ENCODE measurements at places on chromosomes 1 and 21. TPM values are rescaled to one million over a fixed set of nuclear protein-coding genes. Genes with fewer than 3 reads are reported as not detected.
A peak's percentile ranks its signal among the peaks of the same experiment; 100 is the strongest.

DNA sequence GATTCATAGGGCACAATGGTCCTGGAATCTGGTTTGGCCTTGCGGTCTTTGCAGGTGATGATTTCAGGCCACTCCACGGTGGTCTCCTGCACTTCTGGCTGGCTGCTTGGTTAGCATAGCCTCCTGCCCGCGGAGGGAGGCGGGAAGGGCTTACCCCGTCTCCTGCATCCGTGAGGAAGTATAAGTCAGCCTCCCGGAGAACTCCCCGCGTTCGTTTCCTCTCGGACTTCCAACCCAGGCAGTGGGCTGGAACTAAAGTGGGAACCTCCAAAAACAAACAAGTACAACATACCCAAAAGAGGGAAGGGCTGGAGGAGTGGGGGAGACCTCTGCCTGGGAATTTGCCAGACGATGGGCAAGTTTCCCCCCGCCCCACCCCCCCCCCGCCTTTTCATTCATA lies 939 bp upstream of the CCN1 start:
- peaks cover 5% of the 10 kb centered on the region for H3K36me3 ChIP-seq
- no peak for DNase-seq
- H3K4me3 ChIP-seq = no peak overlapping the region

GRCh38 chr1:232575763-232576040 lies 54.2 kb downstream of the SIPA1L2 start:
- peaks cover 15% of the 10 kb centered on the region for H3K4me1 ChIP-seq
- no peaks in the 10 kb centered on the region for H3K36me3 ChIP-seq
- no peak overlapping the region for H3K4me3 ChIP-seq
- no peaks in the 10 kb centered on the region for H3K27me3 ChIP-seq
- H3K27ac ChIP-seq = no peak overlapping the region
- no peak for DNase-seq

- no peaks in the 10 kb centered on the region for H3K27me3 ChIP-seq
- no peak overlapping the region for H3K27ac ChIP-seq
- no peak for DNase-seq
- peaks cover 14% of the 10 kb centered on the region for H3K36me3 ChIP-seq
- H3K4me3 ChIP-seq = no peak overlapping the region
- peaks cover 7% of the 10 kb centered on the region for H3K4me1 ChIP-seq
Measured at GRCh38 chr1:952201-952600, 6.9 kb downstream of the NOC2L start.

- no peaks in the 10 kb centered on the region for H3K27me3 ChIP-seq
- H3K36me3 ChIP-seq = no peaks in the 10 kb centered on the region
- DNase-seq = no peak
- no peaks in the 10 kb centered on the region for H3K4me1 ChIP-seq
Measured at GRCh38 chr1:60540141-60540540, 466.6 kb upstream of the C1orf87 start.

GRCh38 chr21:43634618-43635017 lies 24.7 kb downstream of the HSF2BP start:
- peaks cover 6% of the 10 kb centered on the region for H3K36me3 ChIP-seq
- no peak for DNase-seq
- H3K27ac ChIP-seq = no peak overlapping the region
- H3K4me3 ChIP-seq = no peak overlapping the region

GRCh38 chr1:47729685-47730084 lies 267.5 kb downstream of the TRABD2B start:
- H3K27ac ChIP-seq = no peak overlapping the region
- no peaks in the 10 kb centered on the region for H3K36me3 ChIP-seq
- no peak overlapping the region for H3K4me3 ChIP-seq
- H3K27me3 ChIP-seq = peaks cover 59% of the 10 kb centered on the region
- no peak for DNase-seq

GRCh38 chr1:161307230-161307768 lies 2.5 kb downstream of the MPZ start:
- DNase-seq = no peak
- H3K27ac ChIP-seq = peak overlapping the region; percentile 91
- H3K4me1 ChIP-seq = peaks cover 33% of the 10 kb centered on the region
- H3K27me3 ChIP-seq = no peaks in the 10 kb centered on the region
- no peak overlapping the region for H3K4me3 ChIP-seq

DNA sequence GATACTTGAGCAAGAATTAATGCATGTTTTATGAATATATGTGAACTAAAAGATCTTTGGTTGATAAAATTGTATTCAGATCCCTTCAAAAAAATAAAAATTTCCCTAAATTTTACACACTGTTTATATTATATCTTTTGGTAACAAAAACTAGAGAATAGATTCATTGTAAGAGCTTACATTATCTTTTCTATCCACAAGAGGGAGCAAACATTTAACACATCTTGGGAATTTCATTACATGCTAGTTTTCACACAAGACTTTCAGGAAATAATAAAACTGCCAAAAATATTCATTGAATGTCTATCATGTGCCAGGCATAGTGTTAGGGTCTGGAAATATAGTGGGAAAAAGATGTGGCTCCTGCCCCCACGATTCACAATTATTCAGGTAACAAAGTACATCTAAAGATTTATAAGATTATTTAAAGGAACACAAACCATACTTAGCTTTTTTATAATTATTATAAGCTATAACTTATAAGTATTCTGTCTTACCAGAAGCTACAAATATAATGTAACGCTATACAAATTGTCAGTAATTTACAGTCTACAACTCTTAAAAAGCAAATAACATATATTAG lies 30.6 kb downstream of the FAF1 start:
- H3K4me1 ChIP-seq = peaks cover 29% of the 10 kb centered on the region
- no peak overlapping the region for H3K27ac ChIP-seq
- H3K36me3 ChIP-seq = peaks cover 4% of the 10 kb centered on the region
- no peak overlapping the region for H3K4me3 ChIP-seq
- no peak for DNase-seq
- H3K27me3 ChIP-seq = no peaks in the 10 kb centered on the region

GRCh38 chr1:209673631-209674417 lies 1.4 kb upstream of the G0S2 start:
- DNase-seq = no peak
- H3K27me3 ChIP-seq = peaks cover 7% of the 10 kb centered on the region
- H3K36me3 ChIP-seq = peaks cover 9% of the 10 kb centered on the region
- H3K27ac ChIP-seq = peak overlapping the region; percentile 91
- peaks cover 57% of the 10 kb centered on the region for H3K4me1 ChIP-seq
- H3K4me3 ChIP-seq = peak overlapping the region; percentile 81

GRCh38 chr21:27825035-27825434 lies 858.1 kb upstream of the ADAMTS5 start:
- H3K4me3 ChIP-seq = no peak overlapping the region
- H3K4me1 ChIP-seq = no peaks in the 10 kb centered on the region
- no peaks in the 10 kb centered on the region for H3K27me3 ChIP-seq
- H3K27ac ChIP-seq = no peak overlapping the region
- no peak for DNase-seq

GRCh38 chr1:66535853-66536252 lies 1.9 kb downstream of the SGIP1 start:
- no peak for DNase-seq
- no peak overlapping the region for H3K4me3 ChIP-seq
- peaks cover 9% of the 10 kb centered on the region for H3K4me1 ChIP-seq

- no peaks in the 10 kb centered on the region for H3K4me1 ChIP-seq
- peaks cover 50% of the 10 kb centered on the region for H3K27me3 ChIP-seq
- H3K36me3 ChIP-seq = peaks cover 2% of the 10 kb centered on the region
- no peak overlapping the region for H3K4me3 ChIP-seq
- no peak for DNase-seq
Measured at GRCh38 chr1:239914751-239915231, 176.9 kb upstream of the FMN2 start.

DNA sequence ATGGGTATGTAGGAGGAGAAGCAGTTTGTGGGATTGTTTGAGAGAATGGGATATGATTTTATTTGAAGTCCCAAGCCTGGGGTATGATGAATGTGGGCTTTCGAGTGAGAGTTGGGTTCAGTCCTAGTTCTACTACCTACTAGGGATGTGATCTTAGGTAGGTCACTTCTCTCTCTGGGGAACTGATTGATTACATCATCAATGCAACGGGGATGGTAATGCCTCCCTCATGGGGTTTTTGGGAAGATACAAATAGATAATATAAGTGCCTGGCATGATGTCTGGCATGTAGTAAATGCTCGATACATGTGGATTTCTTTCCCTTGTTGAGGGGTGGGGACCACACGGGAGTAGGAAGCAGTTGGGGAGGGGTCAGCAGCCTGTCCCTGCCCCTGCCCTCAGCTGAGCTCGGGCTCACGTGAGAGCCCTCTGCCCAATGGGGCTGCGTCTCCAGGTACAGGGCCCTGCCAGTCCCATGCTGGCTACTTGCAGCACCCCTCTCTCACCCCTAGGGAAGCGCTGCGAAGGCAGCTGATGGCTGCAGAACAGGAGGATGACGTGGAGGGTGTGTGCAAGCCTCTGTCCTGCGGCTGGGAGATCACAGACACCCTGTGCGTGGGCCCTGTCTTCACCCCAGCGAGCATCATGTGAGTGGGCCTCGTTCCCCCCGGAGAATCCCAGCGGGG lies 38.7 kb downstream of the AZIN2 start:
- DNase-seq = no peak
- peaks cover 4% of the 10 kb centered on the region for H3K36me3 ChIP-seq
- peaks cover 9% of the 10 kb centered on the region for H3K4me1 ChIP-seq
- H3K27ac ChIP-seq = peak overlapping the region; percentile 74

DNA sequence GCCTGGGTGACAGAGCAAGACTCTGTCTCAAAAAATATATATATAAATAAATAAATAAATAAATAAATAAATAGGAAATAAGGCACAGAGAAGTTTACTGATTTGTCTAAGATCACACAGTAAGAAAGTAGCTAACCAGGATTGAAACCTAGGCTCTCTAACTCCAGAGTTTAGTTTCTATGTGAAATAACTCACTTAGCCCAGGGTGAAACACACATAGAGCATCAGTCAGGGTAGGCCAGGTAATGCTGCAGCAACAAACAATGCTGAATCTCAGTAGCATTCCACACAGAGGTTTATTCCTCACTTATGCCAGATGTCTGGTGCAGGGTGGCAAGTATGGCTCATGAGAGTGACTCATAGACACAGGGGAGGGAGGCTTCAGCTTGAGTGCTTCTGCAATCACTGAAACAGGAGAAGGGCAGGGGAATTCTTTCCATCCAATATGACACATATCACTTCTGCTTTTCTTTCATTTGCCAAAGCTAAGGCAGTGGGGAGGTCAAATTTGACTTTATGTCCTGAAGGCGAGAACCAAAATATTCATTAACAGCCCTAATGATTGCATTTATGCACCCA lies 37.1 kb upstream of the KANK4 start:
- H3K27ac ChIP-seq = no peak overlapping the region
- peaks cover 2% of the 10 kb centered on the region for H3K36me3 ChIP-seq
- no peak overlapping the region for H3K4me3 ChIP-seq
- DNase-seq = no peak
- peaks cover 5% of the 10 kb centered on the region for H3K27me3 ChIP-seq

DNA sequence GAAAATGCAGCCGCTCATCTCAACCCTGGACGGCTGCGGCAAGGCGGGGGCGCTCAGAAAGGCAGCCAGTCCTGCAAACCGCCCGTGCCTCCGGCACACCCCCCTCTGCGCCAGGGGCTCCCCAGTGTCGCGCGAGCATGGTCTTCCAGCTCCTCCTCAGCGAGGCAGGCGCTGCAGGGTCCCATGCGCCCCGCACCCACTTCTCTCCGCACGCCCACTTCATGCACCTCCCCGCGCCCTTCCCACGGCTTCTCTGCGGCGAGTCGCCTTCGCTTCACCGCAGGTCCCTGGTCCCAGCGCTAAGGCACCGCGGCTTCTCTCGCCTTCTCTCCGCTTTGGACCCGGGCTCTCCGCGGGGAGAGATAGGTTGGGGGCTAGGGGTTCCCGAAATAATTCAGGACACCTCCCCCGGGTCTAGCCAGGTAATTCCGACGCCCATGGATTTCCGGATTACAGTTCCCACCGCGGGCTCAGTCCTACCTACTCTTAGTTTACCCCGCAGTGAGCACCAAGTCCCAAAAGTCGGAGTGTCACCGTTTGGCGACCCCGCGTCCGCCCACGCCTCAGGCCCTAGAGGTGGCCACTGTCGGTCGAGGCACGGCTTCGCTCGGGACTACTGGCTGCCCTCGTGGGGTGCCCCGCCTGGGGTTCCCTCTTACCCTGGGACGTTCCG lies 67.5 kb downstream of the SYT2 start:
- peaks cover 23% of the 10 kb centered on the region for H3K4me1 ChIP-seq
- peaks cover 3% of the 10 kb centered on the region for H3K36me3 ChIP-seq
- no peak for DNase-seq
- peaks cover 62% of the 10 kb centered on the region for H3K27me3 ChIP-seq
- peak overlapping the region; percentile 87 for H3K4me3 ChIP-seq
- no peak overlapping the region for H3K27ac ChIP-seq

DNA sequence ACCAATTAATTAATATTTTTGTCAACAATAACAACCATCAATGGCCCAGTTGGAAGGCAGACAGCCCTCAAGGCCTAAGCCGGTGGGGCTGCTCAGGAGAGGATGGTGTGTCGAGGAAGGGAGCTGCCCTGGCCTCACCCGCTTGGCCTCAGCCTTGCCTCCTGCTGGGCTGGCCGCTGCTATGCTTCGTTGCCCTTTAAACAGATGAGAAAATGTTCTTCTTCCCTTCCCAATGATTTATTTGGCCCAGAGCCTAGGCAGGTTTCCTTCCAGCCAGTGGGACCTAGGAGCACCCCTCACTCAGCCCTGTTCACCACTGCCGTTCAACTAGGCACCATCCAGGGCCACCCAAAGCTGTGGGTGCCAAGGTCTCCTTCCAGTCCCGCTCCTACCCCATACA lies 3.1 kb upstream of the ADGRB2 start:
- peaks cover 28% of the 10 kb centered on the region for H3K4me1 ChIP-seq
- H3K36me3 ChIP-seq = no peaks in the 10 kb centered on the region
- no peak overlapping the region for H3K27ac ChIP-seq

DNA sequence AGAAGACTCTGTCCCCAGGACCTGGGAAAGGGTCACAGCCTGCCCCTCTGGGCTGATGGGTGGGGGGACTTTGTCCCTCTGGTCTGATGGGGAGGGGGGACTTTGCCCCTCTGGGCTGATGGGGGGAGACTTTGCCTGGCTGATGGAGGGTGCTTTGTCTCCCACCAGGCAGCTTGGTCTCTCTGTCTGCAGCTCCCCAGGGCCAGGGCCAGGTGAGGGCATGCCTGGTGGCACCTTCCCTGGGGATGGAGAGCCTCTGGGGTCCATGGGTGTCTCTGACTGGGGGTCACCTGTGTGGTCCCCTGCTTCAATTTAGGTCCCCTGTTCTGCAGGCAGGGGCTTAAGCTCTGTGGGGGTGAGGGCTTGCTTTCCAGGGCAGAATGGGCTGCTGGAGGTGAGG lies 23.5 kb upstream of the TTC34 start:
- H3K27ac ChIP-seq = no peak overlapping the region
- DNase-seq = no peak
- H3K4me3 ChIP-seq = no peak overlapping the region
- peaks cover 19% of the 10 kb centered on the region for H3K27me3 ChIP-seq
- H3K36me3 ChIP-seq = peaks cover 3% of the 10 kb centered on the region
- peaks cover 4% of the 10 kb centered on the region for H3K4me1 ChIP-seq

KRTAP10-4 gene
- not detected for total RNA-seq

SDHB gene
- total RNA-seq = 43.6 TPM

Data from T-helper 17 cell (primary cell).